ENCODE measurements at places on chromosomes 1 and 21. TPM values are rescaled to one million over a fixed set of nuclear protein-coding genes. Genes with fewer than 3 reads are reported as not detected.

Gene IGSF3
- total RNA-seq: 41.8 TPM

Gene KCNC4
- 2.0 TPM for total RNA-seq

Gene NBPF6
- total RNA-seq: 2.5 TPM

Gene VCAM1
- total RNA-seq: 8.5 TPM

Gene NHLH1
- total RNA-seq: not detected

Gene XKR8
- total RNA-seq: 0.72 TPM

Gene OXCT2
- total RNA-seq: 1.9 TPM

Gene BSDC1
- total RNA-seq: 52.7 TPM

- no peak for DNase-seq
These were observed 441.6 kb downstream of the NCAM2 start for GRCh38 chr21:21439761-21440160.

DNA sequence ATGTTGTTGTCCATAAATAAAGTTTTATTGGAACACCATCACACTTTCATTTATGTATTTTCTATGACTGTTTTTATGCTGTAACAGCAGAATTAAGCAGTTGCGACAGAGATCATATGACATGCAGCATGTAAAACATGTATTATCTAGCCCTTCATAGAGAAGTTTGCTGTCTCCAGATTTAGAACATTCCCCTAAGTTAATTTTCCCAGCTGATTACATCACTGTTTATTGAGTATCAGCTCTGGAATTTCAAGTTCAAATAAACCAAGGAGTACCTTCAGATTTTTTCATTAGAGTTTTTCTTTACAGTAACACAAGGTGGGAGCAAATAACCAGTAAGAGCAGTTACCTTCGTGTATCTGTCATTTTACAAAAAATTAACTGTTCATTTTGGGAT is 792.8 kb downstream of the USP25 start:
- no peak for DNase-seq

GRCh38 chr1:165173818-165174217 is 182.7 kb downstream of the LMX1A start:
- DNase-seq: no peak

DNA sequence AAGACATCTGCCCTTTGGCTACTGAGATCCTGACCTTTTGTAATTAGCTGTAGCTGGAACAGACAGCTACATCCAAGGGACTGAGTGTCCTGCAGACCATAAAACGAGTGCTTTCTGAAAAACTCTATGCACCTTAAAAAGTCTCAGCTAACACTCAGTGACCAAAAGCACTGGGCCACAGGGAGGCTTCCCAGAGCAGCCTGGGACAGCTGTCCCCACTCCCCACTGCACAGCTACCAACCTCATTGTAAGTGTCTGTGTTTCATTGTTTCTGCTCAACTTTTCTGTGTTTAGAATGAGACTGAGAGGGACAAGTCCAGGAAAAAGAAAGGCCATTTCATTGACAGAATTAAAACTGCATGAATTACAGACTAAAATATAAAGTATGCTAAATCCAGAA is 80.7 kb downstream of the SMYD2 start:
- no peak for DNase-seq

DNA sequence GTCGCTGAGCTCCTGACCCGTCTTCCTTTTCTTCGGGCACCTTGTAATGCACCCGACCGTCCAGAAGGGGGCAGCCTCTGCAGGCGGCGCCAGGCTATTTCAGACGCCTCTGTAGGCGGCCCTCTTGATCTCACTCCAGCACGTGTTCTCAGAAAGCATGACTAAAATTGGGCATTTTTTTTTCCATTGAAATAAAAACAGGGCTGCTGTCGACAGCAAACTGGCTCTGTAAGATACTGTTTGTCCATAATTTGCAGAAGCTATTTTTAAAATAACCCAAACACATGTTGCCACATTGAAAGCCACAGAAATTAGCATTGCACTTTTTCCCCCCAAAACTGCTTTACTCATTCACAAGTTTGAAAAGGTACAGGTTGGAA is 78.0 kb downstream of the STUM start:
- peak; percentile 63 for DNase-seq

DNA sequence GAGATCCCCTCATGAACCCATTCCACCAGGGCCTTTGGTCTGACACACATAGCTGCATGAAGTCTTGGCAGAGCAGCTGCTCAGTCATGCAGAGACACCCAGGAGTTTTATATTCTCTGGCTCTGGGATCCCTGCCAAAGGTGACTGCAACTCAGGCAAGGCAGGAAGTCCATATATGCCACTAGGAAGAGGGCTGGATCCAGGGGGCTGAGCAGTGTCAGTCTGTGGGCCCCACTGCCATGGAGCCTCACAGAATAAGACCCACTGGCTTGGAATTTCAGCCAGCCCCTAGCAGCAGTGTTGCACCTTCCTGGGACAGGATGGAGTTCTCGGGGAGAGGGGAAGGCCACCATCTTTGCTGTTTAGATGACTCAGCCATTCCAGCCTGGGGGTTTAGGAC is 199.7 kb downstream of the TBX15 start:
- peak; percentile 32 for DNase-seq

DNA sequence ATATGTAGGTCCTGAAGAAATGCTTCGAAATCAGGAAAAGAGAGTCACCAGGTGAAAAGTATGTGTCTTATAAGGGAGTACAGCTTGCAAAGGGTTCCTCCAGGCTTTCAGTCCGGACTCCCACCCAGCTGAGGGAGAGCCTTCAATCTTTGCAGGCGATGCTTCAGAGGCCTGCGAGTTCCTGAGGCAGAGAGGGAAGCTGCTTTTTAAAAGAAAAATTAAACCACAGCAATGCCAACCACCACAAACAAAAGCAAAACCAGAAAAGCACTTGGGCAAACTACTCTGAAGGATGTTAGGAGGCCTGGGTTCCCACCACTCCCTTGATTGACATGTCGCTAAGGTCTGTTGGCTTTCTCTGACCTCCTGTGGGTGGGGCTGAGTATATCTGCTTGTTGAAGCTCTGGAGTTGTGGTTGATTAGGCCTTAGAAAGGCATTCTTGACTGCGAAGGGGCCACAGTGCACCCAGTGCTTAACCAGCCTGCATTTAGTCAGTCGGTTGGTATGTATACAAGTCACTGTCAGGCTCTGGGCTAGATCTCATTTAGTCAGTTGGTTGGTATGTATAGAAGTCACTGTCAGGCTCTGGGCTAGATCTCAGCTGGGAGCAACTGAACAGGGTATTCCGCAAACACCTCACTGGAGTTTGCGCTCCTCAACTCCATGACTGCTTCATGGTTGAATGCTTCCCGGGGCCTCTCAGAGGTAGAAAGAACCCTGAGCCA is 1.2 kb downstream of the NIPAL3 start:
- peak; percentile 93 for DNase-seq

DNA sequence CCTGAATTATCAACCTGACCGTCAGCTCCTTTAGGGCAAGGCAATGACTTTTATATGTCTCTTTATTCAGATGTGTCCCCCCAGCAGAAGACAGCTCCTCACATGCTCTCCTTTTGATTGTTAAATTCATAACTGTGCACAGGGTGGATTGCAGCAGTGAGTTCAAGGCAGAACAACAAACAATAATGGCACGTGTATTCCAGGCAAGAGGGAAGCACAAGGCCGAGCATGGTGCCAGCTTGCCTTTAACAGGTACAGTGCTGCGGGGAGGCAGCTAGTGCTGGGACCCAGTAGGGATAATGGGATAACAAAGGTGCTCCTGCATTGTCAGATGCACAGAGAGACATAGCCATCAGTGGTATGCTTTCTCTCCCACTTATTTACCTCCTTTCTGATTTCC is 248.4 kb downstream of the RHOU start:
- DNase-seq: no peak

- no peak for DNase-seq
These were observed 154.6 kb upstream of the HMGB4 start for GRCh38 chr1:33709174-33709782.

GRCh38 chr1:206666954-206667665 is 17.6 kb upstream of the MAPKAPK2 start:
- no peak for DNase-seq

DNA sequence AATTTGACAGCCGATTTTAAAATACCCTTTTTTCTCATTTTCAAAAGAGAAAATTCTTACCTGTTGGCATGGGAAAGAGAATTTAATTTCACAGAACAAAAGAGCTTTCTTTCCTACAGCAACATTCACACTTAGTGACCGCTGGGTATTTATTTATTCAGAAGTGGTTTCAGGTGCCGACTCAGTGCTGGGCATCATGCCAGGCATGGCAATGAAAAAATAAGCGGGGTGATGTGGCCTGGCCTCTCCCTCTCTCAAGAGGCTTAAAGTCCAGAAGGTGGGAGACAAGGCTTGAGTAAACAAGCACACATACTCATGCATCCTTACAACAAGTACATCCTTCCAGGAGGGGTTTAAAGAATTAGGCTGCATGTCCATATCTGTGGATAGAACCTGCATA is 4.1 kb upstream of the PCP4 start:
- DNase-seq: no peak

DNA sequence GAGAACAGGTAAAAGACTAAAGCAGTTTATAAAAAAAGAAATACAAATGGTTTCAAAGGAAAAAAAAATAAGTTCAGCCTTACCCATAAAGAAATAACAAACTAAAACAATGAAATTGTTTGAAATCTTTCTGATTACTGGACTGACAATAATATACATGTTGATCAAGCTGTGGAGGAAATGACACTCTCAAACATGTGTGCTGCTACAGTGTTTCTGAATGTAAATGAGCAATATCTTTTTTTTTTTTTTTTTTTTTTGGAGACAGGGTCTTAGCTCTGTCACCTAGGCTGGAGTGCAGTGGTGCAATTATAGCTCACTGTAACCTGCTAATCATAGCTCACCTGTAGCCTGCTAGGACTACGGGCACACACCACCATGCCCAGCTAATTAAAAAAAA is 6.5 kb downstream of the EPS15 start:
- no peak for DNase-seq

DNA sequence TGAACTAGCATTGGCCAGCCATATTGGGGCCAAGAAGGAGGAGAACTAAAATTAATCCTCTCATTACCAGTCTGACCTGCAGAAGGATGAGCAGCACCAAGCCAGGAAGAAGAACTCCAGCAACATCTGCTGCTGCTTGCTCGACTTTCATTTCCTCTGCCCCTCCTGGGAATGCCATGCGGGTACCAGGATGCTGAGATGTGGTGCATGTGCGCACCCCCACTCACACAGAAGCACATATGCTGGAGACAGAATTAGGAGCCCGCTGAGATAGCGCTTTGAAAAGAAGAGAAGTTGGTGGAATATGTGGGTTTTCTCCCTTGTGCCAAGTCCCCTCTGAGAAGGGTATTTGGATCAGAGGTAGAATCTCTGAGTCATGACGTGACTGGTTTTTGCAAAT is 70.4 kb downstream of the PLXNA2 start:
- peak; percentile 74 for DNase-seq

DNA sequence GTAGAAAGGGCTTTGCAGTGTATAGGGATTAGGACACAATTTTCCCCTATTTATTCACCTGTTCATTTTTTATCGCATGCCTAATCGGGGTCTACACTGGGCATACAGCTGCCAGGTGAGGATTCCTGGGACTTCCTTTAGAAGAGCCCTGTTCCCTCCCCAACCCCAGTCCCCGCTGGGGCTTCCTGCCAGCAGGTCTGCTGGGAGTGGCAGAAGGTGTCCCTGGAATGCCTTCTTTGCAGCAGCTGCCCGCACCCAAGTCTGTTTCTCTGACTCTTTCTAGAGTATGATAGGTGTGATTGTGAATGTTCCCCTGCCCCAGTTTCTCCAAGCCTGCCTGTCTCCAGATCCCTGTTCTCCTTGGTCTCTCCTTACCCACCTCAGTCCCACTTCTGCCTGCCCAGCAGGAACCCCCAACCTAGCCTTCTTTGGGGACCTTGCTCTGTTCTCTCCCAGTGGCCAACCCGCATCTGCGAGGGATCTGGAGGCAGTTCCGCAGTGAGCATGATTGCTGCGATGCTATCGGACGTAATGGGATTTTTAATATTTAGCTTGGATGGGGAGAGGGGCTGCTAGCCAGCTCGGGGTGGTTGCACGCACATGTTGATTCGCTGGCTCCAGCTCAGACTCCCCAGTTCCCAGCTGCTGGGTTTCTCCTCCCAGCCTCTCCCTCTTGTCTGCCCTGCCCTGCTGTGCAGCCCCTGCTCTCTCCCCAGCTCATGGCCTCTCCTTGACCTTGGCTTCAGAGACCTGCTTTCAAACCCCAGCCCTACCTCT is 79.8 kb downstream of the EPHB2 start:
- no peak for DNase-seq

GRCh38 chr1:155218854-155219591 is 10.5 kb downstream of the MTX1 start:
- DNase-seq: peak; percentile 58
